CMK (cell line): ENCODE measurements at places on chromosomes 3 and 15.

DNA sequence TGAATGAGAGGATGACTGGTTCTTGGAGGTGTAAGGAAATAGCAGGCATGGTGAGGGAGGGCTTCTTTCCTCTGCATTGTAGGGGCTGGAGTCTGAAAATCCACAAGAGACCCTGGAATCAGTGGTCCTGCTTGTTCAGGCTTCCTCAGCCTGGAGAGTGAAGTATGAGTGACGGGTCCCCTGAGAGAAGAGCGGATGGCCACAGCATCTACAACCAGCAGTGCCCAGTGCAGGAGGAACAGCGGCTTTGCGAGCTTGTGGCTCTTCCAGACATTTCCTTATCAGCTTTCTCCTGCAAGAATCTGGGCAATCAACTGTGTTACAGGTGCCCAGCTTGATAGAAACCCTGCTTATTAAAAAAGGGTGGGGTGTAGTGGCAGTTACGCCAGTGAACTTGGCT is 97.0 kb upstream of the HES1 start:
- DNase-seq, result no peak

GRCh38 chr3:57752307-57752706 is 3.8 kb upstream of the SLMAP start:
- no peak for DNase-seq

DNA sequence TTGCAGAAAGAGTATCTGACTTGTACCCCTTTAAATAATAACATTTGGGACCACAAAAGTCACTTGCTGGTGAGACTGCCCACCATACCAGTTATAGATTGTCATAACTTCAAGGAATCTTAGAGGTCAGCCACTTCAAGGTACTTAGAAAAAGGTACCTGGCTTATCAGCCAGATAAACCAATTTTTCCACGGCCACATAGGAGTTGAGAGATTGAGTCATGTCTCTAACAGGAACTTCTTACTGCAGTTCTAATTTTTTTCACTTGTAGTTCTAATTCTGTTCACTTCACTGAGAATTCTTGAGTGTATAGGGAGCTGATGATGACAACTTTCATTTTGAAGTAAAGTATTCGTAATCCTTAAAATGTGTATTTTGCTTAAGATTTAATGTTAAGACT is 317.1 kb upstream of the CBLB start:
- DNase-seq, result no peak

- no peak for DNase-seq
Measured at GRCh38 chr3:123367467-123368154, 81.3 kb downstream of the ADCY5 start.

- no peak for DNase-seq
Measured at GRCh38 chr15:97502038-97502437, 458.5 kb upstream of the ARRDC4 start.

DNA sequence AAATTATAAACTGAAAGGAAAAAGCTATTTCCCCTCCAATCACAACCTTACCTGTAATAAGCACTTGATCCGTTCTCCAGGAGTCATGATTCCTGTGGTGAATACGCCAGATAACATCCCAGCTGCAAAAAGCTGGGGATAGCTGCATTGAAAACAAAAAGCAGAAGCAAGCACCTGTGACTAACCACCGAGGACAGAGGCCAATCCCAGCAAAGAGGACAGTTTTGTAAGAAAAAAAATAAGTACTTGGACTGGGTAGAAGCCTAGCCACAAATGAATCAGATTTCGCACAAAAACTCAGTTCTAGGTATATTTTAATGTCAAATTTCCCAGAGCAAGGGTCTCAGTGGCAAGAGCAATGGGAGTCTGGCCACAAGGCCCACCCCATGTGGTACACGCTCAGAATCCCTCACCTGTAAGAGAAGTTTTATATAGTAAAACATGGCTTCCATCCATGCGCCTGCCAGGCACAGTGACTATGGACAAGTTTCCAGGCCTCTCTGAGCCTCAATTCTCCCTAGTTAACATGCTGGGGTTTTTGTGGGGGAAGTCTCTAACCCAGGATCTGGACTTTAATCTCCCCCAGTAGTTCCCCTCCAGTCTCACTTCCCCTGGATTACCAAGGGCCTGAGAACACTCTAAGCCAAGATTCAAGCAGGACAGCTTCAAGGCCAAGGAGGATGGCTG is 19.2 kb downstream of the SLC25A20 start:
- DNase-seq, result no peak

DNA sequence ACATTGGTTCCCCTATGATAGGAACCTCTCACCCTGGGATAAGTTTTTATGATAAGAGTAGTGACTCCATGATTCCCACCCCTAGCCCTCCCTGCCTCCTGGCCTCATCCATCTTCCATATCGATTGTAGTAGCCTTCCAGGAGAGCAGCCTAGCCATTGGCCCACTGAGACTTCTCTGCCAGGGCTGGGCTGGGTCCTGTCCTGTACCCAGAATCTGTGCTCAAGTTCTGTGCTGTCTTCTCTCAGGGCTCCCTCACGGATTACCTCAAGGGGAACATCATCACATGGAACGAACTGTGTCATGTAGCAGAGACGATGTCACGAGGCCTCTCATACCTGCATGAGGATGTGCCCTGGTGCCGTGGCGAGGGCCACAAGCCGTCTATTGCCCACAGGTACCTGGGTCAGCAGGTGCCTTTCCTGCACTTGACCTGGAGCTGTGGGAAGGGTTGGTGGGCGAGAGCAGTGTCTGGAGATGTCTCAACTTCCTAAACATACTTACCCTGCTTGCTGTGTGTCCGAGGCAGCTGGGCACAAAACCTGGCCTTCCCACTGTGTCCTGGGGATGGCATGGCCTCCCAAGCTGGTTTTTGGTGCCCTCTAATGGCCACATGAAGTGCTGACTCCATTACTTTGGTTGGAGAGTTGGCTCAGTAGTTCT is 16.6 kb upstream of the EXOG start:
- DNase-seq, result no peak
